ENCODE measurements at places on chromosomes 16 and 17.

GRCh38 chr17:4733073-4733531, 1.9 kb downstream of the MED11 start:
- peak; percentile 83 for DNase-seq

GRCh38 chr16:87926246-87927194, 9.8 kb downstream of the CA5A start:
- DNase-seq, result peak; percentile 82

DNA sequence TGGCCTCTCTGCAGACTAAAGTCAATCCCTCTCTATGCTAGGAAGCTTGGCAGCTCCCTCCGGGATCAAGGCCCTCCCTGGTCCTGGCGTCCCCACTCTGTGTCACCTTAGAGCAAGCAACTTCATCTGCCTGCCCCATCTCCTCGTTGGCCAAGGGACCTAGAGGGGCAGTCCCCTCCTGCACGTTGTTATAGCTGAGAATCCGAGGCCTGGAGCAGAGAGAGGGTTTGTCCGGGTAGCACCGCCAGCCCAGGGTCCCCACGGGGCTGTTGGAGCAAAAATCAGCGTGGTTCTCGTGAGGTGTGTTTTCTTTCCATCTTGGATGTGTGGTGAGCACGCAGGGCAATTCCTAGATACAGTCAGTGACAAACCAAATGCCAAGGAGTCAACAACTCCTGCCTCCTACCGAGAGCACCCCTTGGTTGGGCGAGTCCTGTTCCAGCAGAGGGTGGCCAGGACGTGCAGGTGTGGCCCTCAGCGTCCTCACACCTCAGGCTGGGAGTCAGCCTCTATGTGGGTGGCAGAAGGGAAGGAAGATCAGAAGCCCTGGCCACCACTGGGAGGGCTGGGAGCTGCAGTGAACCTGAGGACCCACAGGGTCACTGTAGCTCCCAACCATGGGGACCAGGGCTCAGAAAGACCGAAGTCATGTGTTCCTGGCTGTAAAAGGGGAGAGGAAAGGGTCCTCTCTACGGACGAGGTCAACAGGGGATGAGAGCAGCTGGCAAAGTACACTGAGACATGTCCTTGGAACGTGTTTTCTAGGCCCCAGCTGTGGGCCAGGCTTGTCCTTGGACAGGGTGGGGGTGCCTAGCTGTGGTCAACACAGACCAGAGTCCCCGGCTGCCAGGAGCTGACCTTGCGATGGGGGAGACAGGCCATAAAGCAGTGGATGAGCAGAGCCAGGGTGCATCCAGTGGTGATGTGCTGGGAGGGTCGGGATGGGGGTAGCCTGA, 85.6 kb upstream of the CIBAR2 start:
- no peak for DNase-seq

DNA sequence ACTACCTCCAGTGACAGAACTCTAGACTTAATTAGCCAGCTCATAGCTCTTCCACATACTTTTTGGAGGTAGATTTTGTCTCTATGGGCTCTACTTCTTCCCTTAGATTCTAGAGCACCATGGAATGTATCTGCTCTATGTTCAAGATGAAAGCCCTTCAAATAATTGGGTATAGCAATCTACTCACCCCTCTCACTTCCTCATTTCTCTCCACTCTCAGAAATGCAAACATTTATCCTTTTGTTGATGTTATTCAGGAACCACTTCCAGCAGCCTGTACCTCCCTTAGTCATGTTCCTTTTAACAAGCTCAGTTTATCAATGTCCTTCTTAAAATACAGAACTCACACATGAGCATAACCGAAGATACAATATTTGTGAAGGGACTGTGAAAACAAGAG, 78.5 kb downstream of the GRIN2A start:
- no peak for DNase-seq

- DNase-seq, result no peak
Measured at GRCh38 chr17:2243953-2244352, 59.6 kb downstream of the SMG6 start.

DNA sequence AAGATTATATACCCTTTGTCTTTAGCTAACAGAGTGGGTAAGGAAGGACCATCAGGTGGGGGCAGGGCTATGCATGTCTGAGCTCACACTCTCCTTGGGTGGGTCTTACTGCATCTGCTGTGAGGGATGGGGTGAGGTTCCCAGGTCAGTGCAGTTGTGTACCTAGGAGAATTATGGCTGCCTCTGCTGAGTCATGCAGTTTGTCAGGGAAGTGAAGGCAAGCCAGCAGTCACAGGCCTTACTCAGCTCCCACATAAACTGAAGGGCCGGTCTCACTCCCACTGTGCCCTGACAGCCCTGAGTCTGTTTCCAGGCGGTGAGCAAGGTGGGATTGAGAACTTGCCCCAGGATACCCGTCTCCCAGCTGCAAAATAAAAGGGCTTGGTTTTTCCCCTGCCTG, 328.6 kb downstream of the MAP2K6 start:
- no peak for DNase-seq

GRCh38 chr16:49644145-49644463, 211.8 kb downstream of the ZNF423 start:
- DNase-seq, result no peak

DNA sequence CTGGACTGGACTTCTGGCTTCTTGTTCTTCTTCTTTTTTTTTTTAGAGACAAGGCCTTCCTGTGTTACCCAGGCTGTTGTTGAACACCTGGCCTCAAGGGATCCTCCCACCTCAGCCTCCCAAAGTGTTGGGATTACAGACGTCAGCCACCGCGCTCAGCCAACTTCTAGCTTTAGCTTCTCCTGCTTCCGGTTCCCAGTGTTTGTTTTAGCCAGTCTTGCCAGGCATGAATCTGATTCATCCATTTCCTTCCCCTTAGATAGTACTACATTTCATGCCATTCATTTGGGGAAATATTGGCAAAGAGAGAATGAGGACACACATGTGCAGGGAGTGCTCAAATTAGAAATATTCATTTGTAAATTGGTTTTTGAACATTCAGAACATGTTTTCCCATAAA, 12.1 kb upstream of the NDUFAB1 start:
- DNase-seq, result no peak

GRCh38 chr17:3976675-3977171, 12.5 kb upstream of the ATP2A3 start:
- no peak for DNase-seq

GRCh38 chr16:667113-667779, 686 bp upstream of the RHOT2 start:
- no peak for DNase-seq

- no peak for DNase-seq
Measured at GRCh38 chr16:62022688-62023087, 13.6 kb downstream of the CDH8 start.

DNA sequence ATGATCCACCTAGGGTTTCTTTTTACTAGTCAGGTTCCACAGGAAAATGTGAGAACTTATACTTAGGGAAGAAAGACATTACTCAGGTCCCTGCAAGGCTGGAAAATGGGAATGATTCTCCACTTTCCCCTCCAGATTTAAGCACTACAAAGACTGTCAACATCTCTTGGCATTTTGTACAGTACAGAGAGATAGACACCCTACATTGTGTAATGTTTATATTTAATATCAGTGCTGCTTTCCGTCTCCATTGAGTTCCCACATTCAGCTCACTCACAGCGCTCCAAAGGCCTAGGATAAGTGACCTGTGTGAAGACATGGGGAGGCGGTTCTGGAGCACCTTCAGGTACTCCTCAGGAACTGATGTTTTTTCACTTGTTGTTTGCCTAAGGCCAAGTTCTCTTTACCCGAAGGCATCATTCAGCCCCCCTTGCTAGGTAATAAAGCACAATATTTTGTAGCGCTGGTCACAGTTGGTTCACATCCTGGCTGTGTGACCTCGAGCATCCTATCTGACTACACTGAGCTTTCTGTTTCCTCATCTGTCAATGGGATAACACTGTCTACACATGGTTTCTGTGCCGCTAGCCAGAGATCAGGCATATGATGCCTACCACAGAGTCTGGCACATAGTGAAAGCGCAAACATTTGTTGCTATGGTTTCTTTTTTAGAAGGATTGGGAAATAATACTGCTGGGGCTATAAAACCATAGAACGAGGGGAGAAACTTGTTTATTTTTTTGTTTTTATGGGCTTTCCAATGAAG, 226.6 kb downstream of the ZFHX3 start:
- no peak for DNase-seq

All from naive B cell (primary cell).